Ascending aorta (tissue), 2 donors: ENCODE measurements at places on chromosomes 2 and 18. TPM values are rescaled to one million over a fixed set of nuclear protein-coding genes. Genes with fewer than 3 reads are reported as not detected.

DNA sequence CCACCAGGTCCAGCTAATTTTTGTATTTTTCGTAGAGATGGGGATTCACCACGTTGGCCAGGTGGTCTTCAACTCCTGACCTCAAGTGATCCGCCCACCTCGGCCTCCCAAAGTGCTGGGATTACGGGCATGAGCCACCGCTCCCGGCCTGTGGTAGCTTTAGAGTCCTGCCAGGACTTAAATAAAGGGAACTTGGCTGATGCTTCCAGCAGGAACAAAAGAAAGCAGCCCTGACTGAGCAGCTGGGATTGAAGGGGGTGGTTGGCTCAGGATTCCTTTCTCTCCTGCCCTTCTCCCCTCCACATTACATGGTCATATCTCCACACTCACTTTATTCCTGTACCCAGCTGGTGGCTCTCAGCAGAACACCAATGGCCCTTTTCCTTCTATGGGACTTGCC lies 20.0 kb downstream of the EFHD1 start:
- DNase-seq, result no peak

DNA sequence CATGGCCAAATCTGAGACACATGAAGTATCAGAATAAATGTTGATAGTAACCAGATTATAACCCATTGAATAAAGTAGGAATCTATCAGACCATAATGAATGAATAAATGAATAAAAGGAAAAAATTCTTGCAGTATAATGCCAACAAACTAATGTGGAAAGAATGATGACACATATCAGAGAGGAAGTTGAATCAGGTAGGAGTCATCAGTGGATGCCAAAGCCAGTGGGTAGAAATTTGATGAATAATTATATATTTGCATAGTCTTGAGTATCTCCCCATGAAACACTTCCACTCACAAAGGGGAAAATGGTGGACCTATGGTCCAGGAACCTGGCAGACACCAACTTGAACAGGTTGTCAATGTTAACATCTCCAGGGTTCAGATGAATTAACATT lies 68.6 kb downstream of the GALNT3 start:
- DNase-seq, result no peak

- no peak for DNase-seq
Measured at GRCh38 chr2:30302566-30302965, 71.2 kb downstream of the LBH start.

GRCh38 chr2:126827371-126827770 lies 71.3 kb upstream of the TEX51 start:
- no peak for DNase-seq

DNA sequence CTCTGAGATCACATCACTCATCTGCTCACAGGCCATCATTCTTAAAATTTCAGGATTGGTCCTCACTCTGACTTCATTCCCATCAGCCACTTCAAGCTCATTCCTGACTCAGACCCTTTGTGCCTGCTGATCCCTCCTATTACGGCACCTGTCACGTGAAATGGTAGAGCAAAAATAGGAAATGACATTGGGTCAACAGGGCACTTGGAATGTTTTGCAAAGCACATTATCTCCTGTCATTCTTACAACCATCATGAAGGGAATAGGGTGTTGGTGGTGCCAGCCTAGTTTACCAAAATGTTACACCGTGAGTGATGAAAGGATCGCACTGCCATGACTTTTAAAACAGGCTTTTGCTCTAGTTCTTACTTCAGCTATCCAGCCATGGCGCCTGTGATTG lies 61.1 kb downstream of the EIF5B start:
- no peak for DNase-seq

DNA sequence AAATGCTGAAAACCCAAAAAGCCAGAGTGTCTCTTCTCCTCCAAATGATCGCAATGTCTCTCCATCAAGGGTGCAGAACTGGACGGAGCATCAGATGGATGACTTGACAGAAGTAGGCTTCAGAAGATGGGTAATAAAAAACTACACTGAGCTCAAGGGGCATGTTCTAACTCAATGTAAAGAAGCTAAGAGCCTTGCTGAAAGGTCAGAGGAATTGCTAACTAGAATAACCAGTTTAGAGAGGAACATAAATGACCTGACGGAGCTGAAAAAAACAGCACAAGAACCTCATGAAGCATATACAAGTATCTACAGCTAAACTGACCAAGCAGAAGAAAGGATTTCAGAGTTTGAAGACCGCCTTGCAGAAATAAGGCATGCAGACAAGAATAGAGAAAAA lies 9.7 kb upstream of the POLE4 start:
- DNase-seq, result no peak

DNA sequence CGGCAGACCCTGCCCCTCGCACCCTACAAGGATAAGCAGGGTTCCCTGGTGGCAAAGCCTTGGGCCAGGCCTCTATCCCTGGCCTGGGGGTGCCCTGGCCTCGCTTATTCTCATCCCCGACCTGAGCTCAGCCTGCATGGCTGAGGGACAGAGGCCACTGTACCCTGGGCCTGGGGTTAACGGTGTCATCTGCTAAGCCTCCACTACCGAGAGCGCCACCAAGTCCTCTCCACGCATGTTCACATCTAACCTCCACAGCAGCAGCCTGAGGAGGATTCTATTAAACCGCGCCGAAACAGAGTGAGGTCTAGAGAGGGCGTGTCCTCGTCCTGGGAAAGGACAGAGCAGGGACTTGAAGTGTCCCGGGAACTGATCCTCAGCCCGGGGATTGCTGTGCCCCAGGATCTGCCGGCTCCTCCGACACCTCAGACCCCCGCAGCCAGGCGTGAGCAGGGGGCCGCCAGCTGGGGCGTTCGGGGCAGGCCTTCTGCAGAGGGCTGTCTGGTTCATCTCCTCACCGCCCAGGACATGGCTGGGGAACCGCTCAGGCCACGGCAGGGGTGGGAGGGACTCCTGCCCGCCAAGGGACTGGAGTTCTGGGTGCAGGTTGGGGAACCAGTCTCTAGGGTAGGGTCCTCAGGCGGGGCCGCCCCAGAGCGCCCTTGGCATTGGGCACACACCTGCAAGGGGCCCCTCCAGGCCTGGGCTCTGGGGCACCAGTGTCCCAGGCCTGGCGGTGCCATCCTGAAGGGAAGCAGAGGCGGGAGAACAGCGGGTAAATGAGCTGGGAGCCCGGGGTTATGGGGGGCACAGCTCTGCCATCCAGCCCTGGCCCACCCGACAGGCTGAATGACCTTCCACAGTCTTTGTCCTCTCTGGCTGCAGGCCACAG lies 68.0 kb upstream of the SMAD7 start:
- DNase-seq, result peak; percentile 62

DNA sequence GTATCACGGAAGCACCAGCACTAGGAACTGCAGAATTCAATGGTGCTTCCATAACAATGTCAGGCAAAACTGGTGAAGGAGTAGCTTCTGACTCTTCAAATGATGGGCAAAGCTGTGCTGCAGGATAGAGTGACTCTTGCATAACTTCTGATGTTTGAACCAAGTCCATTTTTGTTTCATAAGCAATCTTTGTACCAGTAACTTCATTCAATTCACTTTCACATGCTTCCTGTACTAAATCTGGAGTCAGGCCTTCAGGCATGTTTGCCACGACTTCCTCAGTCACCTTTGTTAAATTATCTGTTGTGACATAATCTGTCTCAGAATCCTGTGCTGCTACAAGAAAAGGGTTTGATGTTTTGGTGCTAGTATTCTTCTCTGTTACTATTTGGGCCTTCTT lies 24.0 kb downstream of the RTN4 start:
- DNase-seq, result no peak

DNA sequence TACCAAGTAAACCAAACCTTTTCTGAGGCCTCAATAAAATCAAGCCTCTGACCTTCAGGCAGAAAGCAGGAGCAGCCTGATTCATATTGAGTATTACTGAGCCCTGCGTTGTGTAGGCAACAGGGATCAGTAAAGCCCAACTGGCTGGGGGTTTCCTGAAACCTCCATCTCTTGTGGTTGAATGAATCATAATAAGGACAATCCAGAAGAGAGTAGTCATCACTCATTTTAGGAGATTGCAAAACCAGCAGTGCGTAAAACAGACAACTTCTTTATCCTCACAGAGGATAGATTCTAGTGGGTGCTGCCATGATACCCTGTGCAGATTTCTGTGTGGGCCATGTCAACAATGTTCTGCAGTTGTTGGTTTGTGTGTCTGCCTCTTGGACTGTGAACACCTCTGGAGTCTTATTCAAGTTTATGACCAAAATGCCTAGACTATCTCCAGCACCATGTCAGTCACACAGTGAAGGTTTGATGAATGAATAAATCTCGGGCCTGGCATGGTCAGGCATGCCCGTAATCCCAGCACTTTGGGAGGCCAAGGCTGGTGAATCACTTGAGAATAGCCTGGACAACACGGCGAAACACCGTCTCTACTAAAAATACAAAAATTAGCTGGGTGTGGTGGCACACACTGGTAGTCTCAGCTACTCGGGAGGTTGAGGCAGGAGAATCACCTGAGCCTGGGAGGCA lies 51.8 kb upstream of the RAB27B start:
- DNase-seq, result no peak

DNA sequence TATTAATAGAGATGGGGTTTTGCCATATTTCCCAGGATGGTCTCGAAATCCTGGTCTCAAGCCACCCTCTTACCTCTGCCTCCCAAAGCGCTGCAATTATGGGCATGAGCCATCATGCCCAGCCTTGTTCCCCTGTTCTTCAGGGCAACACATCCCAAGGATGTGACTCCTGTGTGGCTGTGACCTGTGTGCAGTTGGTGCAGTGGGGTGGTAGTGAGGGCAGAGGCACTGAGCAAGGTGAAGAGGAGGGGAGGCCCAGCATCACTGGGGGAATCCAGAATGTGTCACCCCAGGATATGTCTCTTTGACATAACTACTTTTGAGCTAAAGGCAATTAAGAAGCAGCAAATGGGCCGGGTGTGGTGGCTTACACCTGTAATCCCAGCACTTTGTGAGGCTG lies 23.4 kb downstream of the CENPA start:
- no peak for DNase-seq

- DNase-seq, result no peak
Measured at GRCh38 chr18:4813708-4814107, 358.6 kb upstream of the DLGAP1 start.

GRCh38 chr2:105843476-105844374 lies 99.0 kb downstream of the NCK2 start:
- DNase-seq, result no peak

DNA sequence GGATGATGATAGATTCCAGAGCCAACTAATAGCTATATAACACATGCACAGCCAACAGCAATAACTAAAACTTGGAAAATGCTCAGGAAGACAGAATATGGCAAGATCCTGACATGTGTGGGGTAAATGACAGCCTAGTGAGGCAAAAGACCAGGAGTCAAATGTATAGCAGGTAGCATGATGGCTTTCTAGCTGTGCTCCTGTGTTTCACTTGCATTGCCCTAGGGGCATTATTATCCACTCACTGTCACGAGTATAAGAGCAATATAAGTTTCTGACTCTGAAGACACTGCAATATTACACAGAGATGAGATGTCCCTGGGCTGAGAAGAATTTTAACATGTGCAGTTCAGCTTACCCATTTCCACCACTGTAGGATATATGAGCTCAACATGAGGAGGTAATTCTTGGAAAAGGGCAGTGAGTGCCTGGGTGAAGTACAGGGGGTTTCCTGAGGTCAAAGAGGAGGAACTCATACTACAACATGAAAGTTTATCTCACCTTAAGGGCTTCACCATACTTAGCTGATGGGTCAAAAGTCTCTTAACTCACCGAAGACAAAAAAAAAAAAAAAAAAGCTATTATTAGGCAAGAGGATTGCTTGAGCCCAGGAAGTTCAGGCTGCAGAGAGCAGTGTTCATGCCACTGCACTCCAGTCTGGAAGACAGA lies 1385.6 kb upstream of the SLC39A10 start:
- no peak for DNase-seq

- DNase-seq, result no peak
Measured at GRCh38 chr2:68466778-68467076, 367 bp downstream of the FBXO48 start.

GRCh38 chr2:221448844-221449390 lies 123.2 kb downstream of the EPHA4 start:
- no peak for DNase-seq

DNA sequence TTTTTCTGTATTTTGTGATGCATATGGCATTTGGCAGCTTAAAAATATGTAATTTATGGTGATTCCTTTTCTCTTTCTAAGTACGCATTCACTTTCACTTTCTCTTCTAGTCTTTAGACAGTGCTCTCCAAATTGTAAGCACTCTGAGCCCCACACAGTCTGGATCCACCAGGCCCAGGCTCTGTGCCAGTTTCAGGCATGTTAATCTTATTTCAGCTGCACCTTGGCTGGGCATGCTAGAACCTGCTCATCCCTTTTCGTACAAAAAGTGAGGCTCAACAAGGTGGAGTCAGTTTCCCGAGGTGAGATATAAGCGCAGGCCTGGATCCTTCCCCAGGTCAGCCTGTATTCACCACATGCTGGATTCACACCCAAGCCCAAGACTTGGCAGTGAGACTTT lies 203.9 kb downstream of the MTX2 start:
- DNase-seq, result no peak

- DNase-seq, result no peak
Measured at GRCh38 chr18:73724958-73725357, 422.7 kb downstream of the FBXO15 start.

- DNase-seq, result no peak
Measured at GRCh38 chr2:207044379-207045362, 105.4 kb downstream of the CPO start.

GRCh38 chr18:58391231-58391825 lies 237.6 kb downstream of the ALPK2 start:
- DNase-seq, result no peak

GRCh38 chr2:85470850-85471800 lies 52.6 kb downstream of the SH2D6 start:
- DNase-seq, result no peak

DNA sequence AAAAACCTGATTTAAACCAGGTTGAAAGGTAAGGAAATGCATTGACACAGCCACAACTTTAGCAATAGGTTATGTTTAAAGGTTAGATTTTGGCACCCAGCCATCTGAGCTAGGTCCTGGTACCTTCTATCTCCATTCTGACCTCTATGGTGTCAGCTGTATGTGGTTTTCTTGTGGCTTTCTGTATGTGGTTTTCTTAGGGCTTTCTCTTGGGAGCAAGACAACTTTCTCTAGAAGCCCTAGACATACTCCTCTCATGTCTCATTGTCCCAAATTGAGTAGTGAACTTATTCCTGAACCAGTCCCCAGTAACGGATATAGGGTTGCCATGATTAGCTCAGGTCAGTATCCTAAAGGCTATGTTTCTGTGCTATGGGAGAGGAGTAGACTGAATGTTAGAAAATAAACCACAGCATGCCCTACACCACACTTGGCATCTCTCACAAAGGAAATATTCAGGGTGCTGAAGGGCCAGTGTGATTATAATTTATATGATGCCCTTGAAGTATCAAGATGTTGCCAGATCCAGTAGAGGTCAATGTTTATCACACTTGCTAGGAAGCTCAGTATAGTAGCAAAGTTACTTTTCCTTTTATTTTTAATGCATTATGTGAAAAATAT lies 176.1 kb downstream of the CAPN13 start:
- no peak for DNase-seq

- no peak for DNase-seq
Measured at GRCh38 chr2:127187831-127188230, 32.3 kb downstream of the CYP27C1 start.

Gene POTEI
- not detected for total RNA-seq

Gene NAPG
- 31.1 TPM for total RNA-seq

Gene CNDP1
- total RNA-seq, result not detected

Gene GPR39
- total RNA-seq, result 0.64 TPM

Gene SNTG2
- 9.9 TPM for total RNA-seq

Gene RNF152
- total RNA-seq, result 9.6 TPM

Gene GPAT2
- total RNA-seq, result 9.4 TPM

Gene TGFA
- 1.8 TPM for total RNA-seq

Gene HOXD8
- 19.8 TPM for total RNA-seq

Gene ERBB4
- 1.7 TPM for total RNA-seq

Gene SNORC
- total RNA-seq, result not detected

Gene RFTN2
- 4.8 TPM for total RNA-seq

Gene GPR35
- not detected for total RNA-seq

Gene CCDC141
- 2.0 TPM for total RNA-seq
